HFF-Myc (cell line): ENCODE measurements at places on chromosomes 3 and 15.

DNA sequence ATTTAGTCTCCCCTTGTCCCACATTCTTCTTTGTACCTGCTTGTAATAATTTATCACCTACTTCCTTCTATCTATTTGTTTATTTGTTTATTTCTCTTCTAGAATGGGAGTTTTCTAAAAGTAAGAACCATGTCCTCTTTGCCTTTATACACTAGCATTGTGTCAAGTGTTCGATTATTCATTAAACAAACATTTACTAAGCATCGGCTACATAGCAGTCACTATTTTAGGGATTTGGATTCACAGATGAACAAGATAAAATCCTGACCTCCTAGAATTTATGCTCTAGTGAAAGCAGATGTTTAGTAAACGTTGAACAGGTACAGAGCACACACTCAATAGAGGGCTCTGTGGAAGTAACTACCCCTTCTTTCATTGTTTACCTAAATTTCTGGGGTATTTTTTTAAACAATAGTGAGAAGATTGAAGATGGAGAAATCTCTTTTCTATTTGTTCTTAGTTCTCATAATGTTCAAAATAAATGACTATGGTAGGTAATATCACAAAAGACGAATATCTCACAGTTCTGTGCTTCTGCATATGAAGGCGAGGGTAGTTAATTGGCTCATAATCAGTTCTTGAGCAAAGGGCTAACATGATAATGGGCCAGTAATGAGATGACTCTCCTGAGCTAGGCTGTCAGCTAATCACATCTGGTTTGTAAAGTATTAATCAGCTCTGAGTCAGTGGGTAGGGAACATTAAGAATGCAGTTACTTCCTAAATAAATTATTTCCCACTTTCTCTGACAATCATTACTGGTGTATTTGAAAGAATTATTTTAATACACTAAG lies 111.9 kb downstream of the SLC9A9 start:
- no peak for DNase-seq

- DNase-seq, result no peak
These were observed at the start of gene P2RY1 for GRCh38 chr3:152834776-152835600. Gene P2RY1 (plus strand): TSS chr3:152835131. CDS start chr3:152835783, 652 bp downstream.

DNA sequence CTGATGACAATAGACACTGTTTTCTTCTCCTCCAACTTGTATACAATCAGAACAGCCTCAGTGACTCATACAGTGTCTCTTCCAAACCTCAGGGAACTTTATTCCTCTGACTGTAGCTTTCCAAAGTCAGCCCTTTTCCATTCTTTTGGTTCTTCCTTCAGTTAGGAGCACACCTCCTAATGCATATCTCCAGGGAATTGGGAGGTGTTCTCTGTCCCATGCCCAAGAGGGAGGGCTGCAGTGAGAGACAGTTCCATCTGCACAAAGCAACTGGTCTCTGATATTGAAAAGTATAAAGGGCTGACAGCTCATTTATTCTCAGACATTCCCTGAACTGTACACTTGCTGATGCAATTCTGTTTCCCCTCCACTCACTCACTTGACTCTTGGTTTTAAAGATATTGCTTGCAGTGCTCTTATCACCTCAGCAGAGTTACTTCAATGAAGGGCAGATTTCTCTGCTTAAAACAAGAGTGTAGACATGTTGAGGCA lies 337.8 kb upstream of the TBC1D5 start:
- DNase-seq, result no peak

DNA sequence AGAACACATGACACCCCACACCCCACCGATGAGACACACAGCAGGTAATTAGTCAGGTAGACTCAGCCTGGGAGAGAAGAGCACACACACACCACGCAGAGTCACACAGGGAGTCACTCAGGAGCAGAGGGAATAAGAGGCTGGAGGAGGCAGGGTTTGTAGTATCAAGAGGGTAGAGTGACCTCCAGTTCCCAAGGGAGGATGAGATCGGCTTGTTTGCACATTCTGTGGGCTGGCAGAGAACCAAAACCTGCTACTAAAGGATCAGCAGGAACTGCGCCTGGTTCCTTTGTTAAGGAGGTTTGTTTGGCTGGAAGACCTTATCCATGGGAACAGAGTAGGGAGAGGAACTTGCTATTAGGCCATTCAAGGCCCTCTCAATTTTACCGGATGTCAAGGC lies 281.4 kb upstream of the SLCO3A1 start:
- no peak for DNase-seq

DNA sequence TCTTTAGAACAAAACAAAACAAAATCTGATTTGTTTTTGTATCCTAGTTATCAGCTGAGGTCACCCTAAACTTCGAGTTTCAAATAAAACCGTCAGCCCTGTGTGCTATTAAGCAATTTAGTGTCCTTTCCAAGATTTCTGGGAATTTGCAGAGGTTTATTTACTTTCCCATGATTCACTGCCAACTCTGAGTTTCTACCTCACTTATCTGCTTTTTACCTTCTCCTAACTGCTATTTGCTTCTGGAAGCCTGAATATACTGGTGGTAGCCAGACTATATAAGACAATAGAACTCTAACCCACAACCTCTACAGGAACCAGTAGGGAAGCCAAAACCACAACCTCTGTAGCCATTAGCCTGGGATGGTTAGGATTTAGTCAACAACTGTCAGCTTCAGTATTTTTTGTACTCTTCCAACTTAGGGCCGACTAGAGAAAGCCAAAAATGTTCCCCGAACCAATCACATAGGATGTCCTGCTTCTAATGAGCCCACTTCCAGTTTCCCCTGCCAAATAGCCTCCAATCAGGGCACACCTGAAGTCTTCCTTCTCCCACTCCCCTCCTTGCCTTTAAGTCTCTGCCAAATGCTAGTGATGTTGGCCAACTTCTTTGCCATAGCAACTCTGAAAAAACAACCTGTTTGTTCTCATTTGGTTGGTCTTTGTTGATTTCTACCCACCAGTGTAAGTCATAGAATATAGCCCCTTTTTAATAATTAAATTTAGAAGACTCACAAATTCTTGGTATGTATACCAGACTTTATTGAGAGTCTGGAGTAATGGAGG lies 273.1 kb downstream of the ULK4 start:
- DNase-seq, result no peak

GRCh38 chr3:124837730-124838186 lies 49.4 kb downstream of the ITGB5 start:
- DNase-seq, result no peak

DNA sequence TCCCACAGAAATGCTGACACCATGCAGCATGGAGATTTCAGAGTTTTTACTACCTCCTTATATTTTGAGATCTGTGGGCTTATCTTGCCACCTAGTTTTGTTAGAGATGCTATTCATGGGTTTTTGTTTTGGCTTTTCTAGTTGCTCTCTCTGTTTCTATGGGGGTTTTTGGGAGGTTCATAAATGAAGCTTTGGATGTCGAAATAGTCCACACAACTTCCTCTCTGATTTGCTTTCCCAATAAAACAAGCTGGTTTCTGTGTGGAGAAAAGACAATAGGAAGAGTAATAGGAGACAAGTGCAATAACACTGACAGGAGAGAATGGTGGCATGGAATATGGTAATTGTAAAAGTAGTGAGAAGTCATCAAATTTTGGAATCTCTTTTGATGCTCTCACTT lies 106.8 kb upstream of the GPR149 start:
- no peak for DNase-seq

DNA sequence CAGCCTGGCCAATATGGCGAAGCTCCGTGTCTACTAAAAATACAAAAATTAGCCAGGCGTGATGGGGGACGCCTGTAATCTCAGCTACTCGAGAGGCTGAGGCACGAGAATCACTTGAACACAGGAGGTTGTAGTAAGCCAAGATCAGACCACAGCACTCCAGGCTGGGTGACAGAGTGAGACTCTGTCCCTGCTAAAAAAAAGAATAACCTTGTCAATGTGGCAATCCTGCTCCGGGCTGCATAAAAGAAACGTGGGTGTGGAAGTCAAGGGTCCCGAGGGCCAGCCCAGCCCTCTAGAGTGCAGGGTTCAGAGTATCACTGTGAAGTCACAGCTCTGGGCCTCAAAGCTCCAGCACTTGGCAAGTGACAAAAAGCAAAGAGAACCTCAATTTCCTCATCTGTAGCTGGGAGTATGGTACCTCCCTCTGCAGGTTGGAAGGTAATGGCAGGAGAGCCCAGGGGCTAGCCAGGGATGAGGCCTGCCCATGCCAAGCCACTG lies 73.5 kb upstream of the IQSEC1 start:
- no peak for DNase-seq

GRCh38 chr15:75104804-75105557 lies 81.6 kb downstream of the PPCDC start:
- DNase-seq, result peak; percentile 97

DNA sequence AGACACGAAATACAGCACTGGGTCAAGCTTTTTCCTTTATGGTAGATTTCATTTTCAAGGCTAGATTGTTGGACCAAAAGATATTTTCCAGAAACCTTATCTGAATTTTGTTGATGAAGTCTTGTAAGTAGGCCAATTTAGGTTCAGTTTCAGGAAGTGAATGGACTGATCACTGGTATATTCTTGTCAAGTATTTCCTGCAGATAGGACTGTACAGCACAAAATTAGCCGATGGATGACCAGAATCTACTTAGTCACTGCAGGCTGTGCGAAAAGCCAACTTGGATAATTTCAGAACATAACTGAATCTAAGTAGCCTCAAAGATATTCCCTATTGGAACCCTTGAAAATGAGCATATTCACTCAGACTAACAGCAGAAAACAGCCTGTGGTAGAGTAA lies 206.5 kb downstream of the NR1D2 start:
- DNase-seq, result no peak

- DNase-seq, result no peak
These were observed 35.7 kb upstream of the RHO start for GRCh38 chr3:129492691-129493090.

DNA sequence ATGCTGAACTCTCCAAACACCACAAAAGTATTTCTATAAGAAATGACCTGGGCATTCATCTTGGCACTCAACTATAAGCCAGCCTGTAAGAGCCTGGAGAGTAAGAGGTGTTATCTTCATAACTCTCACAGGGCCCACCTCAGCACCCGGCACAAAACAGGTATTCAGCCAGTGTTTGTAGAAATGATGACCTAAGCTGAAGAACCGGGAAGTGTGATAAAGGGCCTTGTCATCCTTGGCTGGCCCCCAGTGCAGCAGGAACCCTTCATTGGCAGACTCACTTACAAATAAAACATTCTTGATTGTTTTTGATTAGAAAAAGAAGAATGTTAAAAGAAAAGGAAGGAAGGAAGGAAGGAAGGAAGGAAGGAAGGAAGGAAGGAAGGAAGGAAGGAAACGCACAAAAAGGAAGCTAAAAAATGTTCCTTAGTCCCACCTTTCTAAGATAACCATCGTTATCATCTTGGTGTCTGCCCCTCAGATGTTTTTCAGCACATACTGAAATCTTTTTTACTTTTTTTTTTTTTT lies 52.1 kb downstream of the DAPK2 start:
- no peak for DNase-seq

- DNase-seq, result no peak
These were observed 22.6 kb upstream of the SLCO2A1 start for GRCh38 chr3:134052370-134052769.

DNA sequence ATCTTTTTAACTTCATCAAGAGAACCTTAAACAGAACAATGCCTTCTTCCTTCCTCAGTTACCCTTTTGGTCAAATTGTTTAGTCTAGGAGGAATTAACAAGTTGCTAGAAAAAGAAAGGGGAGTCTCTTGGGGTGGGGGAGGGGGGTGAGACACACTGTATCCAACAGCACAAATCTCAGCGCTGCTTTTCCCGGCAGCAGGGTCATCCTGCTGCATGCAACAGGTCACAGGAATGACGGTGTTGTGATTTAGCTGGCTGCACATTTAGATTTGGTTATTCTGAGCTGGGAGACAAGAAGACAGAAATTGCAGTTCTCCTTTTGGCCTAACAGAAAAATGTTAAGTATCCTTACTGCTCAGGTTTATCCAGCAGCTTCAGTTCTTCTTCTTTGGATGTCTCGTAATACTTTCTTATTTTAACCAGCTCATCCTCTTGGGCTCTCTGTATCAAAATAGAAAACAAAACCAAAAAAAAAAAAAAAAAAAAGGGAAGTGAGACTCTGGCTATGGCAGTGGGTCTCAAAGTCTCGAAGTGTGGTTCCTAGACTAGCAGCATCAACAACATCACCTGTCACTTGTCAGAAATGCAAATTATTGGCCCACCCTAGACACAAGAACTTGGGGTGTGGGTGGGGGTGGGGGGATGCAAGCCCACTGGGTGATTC lies 190.5 kb downstream of the GREM1 start:
- no peak for DNase-seq

GRCh38 chr15:47963265-47963664 lies 157.5 kb upstream of the SLC24A5 start:
- no peak for DNase-seq

GRCh38 chr3:60542995-60543394 lies 708.3 kb downstream of the FHIT start:
- no peak for DNase-seq

DNA sequence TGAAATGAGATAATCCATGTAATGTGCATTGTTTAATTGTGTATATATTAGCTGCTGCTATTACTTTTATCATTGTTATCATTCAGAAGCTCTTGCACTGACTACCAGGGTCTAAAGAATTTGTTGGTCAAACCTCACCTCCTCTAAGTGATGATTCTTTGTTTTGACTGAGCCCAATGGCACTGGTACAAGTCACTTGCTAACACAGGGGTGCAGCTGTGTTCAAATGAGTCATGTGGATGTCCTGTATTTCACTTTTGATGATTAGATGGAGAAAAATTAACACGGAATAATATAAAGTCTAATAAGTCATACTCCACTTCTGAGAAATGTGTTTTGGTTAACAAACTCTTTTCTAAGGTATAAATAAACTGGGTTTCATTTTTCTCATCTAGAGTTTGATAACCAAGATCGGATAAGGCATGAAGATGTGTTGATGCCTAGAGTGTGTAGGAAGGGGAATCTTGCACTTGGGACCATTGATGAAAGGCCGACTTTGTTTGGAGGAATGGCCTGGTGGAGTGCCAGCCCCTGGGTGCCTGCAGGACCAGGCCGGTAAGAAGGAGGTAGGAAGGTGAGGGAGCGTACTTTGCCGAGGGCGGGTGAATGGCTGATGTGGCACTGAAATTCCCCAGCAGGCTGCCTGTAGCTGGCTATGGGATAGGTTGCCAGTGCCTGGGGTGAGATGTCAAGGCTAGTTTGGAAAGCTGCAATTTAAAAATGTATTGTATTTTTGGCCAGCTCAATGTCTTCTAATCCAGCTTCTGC lies 244.7 kb upstream of the ZPLD1 start:
- DNase-seq, result no peak

DNA sequence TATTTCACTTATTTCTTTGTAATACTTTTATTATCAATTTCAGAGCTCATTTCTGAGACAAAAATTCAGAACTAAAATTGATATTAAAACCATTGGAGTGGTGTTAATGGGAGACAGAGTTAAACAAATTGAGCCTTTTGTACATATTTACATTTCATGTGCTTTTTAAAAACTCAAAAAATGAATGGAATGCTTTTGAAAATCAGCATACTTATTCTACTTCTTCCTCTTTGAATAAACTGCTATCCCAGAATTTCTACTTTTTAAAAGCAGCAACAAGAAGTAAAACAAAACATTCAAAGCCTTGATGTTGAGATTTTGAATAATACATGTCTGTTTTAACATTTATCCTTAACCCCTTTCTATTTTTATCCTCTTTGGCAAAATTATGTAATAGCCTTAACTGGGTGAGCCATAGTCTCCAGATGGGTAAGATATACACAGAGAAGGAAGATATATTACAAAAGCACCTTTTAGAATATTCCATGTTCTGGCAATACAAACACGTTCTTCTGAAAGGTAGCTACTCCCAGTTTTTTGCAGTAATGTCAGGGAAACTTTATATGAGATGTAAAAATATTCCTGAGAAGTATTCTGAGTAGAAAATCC lies 123.6 kb downstream of the MBNL1 start:
- no peak for DNase-seq

GRCh38 chr3:125186261-125186787 lies 26.2 kb downstream of the SLC12A8 start:
- DNase-seq, result no peak

GRCh38 chr3:28315711-28316110 lies 32.8 kb upstream of the ZCWPW2 start:
- DNase-seq, result no peak
